Panc1 (cell line): ENCODE measurements at places on chromosomes 2 and 18. TPM values are rescaled to one million over a fixed set of nuclear protein-coding genes. Genes with fewer than 3 reads are reported as not detected.

GRCh38 chr2:120524174-120524573, 178.2 kb downstream of the INHBB start:
- DNase-seq, result no peak

- DNase-seq, result no peak
Observed at GRCh38 chr2:8985561-8986326, 17.7 kb downstream of the MBOAT2 start.

- DNase-seq, result no peak
Observed at GRCh38 chr2:59744436-59744835, 809.0 kb downstream of the BCL11A start.

GRCh38 chr2:236744716-236745115, 175.1 kb downstream of the ACKR3 start:
- no peak for DNase-seq

- no peak for DNase-seq
Observed at GRCh38 chr2:234450431-234451124, 46.3 kb downstream of the ARL4C start.

DNA sequence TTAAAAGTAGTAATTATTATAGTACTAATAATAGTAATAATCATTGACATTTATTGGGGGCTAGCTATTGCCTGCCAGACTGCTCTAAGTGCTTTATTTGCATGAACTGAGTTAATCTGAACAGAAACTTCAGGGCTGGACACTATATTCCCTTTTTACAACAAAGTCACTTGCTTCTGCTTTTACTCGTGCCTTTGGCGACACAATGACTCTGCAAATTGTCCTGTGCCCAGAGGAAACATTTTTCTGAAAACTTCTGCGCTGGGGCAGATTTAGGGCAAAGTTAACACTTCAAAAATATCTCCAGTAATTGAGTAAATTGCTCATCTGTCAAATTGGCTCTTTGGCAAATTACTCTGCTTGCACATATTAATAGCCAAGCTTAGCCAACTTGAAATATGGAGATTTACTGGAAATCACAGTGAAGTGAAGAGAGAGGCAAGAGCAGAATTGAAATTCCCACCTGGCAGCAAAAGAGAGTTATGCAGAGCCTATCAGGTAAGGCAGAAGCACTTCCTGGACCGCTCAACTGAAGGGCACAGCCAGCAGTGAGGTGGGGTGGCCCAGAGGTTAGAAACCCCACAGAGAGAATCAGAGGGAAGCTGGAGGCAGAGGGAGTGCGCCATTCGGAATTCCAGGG, 36.3 kb downstream of the BMP10 start:
- DNase-seq, result no peak

GRCh38 chr2:161068670-161069069, 91.6 kb upstream of the TANK start:
- DNase-seq, result no peak

GRCh38 chr2:10520154-10520553, 72.0 kb upstream of the ODC1 start:
- no peak for DNase-seq

DNA sequence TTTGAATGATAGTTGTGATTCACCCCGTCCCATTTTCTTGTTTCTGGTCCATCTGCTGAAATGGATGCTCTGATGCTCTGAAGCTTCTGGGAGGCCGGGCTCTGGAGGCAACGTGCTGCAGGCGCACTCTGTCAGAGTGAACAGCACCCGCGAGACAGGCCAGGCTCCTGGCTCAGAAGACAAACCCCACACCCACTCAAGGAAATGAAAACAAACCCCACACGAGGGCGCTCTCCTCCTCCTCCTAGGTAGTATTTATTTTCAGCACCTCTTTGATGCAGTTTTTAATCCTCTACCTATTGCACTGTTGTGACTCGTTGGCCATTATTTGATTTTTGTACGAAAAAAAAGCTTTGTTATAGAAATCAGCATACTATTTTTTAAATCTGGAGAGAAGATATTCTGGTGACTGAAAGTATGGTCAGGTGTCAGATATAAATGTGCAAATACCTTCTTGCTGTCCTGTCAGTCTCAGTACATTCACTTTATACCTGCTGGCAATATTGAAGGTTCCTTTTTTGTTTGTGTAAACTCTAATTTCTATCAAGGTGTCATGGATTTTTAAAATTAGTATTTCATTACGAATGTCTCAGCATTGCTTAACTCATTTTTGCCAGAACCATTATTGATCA, 10.3 kb upstream of the CHST10 start:
- no peak for DNase-seq

- no peak for DNase-seq
Observed at GRCh38 chr2:126832757-126833156, 65.9 kb upstream of the TEX51 start.

Gene SAG
- not detected for total RNA-seq

Gene CYRIA
- total RNA-seq, result 0.13 TPM
